ENCODE measurements at places on chromosomes 1 and 21. TPM values are rescaled to one million over a fixed set of nuclear protein-coding genes. Genes with fewer than 3 reads are reported as not detected.

PODN gene
- total RNA-seq, result 1.2 TPM

MX2 gene
- total RNA-seq, result 1.2 TPM

GRIK1 gene
- total RNA-seq, result 41.8 TPM

GBP4 gene
- total RNA-seq, result 1.8 TPM

DTL gene
- 5.5 TPM for total RNA-seq

NEK2 gene
- 4.8 TPM for total RNA-seq

TMEM269 gene
- 0.46 TPM for total RNA-seq

RNF115 gene
- total RNA-seq, result 32.5 TPM

CCNL2 gene
- total RNA-seq, result 107 TPM

SLC25A44 gene
- total RNA-seq, result 14.8 TPM

KRTAP21-2 gene
- total RNA-seq, result not detected

TMPRSS15 gene
- 0.23 TPM for total RNA-seq

SLAMF1 gene
- not detected for total RNA-seq

EDARADD gene
- 1.8 TPM for total RNA-seq

MROH9 gene
- total RNA-seq, result not detected

INSRR gene
- 0.46 TPM for total RNA-seq

HOOK1 gene
- 19.6 TPM for total RNA-seq

KPRP gene
- total RNA-seq, result not detected

DNMT3L gene
- total RNA-seq, result not detected

ADAMTS5 gene
- 4.6 TPM for total RNA-seq

OR2L3 gene
- total RNA-seq, result 0.92 TPM

KRTAP11-1 gene
- not detected for total RNA-seq
